Naive thymus-derived CD8-positive, alpha-beta T cell (primary cell): ENCODE measurements at places on chromosomes 1 and 21.

GRCh38 chr1:156262461-156263287 is 14.8 kb upstream of the PAQR6 start:
- DNase-seq = no peak

DNA sequence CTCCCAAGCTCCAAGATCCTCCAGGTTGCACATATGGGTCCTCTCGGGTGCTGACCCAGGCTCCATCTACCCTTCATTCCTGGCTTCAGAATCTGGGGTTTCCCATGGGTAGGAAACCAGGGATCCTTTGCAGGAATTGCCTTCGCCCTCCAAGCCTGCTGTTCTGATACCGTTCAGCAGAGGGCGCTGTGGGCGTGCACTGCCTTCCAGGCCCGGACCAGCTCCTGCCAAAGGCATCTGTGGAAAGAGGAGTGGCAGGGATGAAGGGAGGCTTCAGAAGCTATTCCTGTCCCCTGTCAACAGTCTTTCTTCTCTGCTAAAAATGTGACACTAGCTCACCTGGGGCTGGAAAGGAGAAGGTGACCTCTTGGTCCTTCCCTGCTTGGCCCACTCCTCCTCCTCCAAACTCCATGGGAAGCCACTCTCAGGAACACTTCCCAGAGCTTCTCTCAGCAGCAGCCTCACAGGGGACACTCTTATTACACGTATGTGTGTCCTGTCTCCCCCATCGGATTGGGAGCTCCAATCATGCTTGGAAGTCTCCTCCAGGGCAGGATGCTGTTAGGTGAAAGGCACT is 71.2 kb downstream of the VWA5B1 start:
- no peak for DNase-seq

DNA sequence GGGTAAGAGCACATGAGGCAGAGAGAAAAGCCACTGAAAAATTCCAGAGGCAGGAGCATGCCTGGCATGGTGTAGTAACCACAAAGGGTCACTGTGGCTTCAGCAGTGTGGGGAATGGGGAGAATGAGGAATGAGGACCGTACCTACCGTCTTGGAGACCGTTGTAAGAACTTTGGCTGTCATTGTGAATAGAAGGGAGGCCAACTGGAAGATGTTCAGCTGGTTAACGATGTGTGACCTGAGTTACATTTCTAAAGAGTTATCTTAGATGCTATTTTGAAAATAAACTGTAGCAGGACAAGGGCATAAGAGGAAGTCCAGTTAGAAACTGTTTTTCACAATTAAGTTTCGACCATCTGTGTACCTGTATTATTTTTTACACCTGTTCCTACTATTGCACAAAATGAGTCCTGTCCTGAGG is 365.5 kb upstream of the SGIP1 start:
- DNase-seq = no peak

- DNase-seq = no peak
These were observed 37.3 kb downstream of the TMEM53 start for GRCh38 chr1:44636688-44637598.

DNA sequence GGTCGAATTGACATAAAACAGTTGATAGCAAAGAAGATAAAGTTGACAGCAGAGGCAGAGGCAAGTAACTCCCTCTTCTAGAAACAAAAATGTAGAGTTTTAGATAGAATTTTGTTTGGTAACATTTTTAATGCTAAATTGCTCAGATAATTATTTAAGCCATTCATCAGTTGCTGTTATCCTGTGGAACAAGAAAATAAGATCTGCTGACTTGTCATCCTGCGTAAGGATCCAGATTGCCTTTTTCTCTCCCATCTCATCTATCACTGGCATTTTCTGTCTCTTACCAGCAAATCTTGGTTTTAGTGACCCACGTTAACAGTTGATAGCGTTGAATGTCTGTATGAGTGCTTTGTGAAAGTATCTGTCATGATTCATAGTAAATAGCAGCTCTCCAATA is 29.8 kb downstream of the SOAT1 start:
- no peak for DNase-seq

DNA sequence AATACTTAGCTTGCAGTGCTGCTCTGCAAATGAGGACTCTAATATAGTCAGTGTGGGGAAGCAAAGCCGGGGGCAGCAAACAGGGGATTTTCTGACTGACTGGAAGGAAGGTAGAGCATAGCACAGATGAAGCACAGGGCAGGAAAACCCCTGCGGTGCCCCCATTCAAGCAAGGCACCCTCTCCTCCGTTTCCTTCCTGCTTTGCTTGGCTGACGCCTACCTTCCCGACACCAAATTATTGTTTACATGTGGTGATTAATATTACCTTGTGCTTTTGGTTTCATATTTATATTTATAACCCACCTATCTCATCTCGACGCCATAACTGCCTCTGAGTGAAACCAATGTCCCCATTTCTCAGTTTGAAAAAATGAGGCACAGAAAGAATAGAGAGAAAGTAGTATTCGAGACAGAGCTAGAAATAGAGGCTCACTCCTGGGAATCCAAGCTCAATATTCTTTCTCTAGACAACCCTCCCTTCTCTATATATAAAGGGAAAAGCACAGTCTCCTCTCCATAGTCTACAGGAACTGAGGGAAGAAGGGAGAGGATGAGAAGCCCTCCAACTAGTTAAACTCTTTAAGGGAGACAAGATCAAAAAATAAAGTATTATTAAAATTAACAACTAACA is 41.3 kb downstream of the PIK3C2B start:
- DNase-seq = peak; percentile 53

DNA sequence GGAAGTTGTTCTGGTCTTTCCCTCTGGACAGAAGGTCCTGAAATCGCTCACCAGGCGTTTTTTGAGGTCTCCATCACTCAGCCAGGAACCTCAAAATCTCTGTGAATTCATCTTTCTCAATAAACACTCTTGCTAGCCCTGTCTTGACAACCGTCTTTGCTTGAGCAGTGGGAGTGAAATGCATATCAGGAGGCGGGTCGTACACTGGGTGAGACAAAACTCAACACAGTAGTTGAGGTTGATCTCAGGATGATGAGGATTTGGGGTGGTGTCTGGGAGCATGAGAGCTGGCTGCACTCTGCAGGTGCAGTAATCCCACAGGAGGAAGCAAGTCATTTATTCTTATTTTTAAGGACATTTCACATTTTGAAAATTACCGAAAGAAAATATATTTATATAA is 1.9 kb downstream of the GPR25 start:
- DNase-seq = no peak

GRCh38 chr1:233326811-233327650 is 493 bp upstream of the MAP3K21 start:
- peak; percentile 76 for DNase-seq

GRCh38 chr1:195328681-195329080 is 1279.6 kb downstream of the KCNT2 start:
- DNase-seq = no peak

DNA sequence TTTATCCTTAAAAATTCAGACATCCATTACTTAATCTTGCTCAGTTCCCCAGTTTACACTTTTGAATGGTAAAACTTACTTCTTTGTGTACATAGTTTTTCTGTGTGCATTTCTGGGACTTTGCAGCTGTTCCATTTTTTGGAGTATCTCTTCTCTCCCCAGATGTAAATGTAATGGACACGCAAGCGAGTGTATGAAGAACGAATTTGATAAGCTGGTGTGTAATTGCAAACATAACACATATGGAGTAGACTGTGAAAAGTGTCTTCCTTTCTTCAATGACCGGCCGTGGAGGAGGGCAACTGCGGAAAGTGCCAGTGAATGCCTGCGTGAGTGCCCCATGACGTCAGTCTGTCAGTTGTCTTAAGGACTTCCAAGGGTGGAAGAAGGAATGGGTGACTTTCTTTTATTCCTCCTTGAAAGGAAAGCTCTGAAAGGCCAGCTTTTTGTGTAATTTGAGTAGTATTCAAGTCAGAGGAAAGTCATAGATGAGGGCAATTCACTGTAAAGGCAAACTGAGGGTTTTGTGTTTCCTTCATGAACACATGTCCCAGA is 75.7 kb upstream of the LAMC2 start:
- no peak for DNase-seq

DNA sequence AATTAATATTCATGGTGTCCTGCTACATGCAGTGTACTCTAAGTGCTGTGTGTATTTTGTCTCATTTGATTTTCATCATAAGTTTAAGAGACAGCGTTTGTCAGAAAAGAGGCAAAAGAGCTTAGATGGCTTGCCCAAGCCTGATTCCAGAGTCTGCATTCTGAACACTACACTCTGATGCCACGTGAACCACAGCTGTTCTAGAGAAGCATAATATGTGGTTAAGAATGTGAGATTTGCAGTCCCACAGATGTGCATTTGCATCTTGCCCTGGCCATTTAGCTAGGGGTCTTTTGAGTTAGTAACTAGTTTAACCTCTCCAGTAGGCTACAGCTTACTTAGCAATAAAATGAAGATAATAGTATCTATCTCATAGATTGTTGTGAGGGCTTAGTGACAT is 9.2 kb upstream of the GADD45A start:
- DNase-seq = no peak

GRCh38 chr1:10969267-10969970 is 43.0 kb upstream of the TARDBP start:
- no peak for DNase-seq

DNA sequence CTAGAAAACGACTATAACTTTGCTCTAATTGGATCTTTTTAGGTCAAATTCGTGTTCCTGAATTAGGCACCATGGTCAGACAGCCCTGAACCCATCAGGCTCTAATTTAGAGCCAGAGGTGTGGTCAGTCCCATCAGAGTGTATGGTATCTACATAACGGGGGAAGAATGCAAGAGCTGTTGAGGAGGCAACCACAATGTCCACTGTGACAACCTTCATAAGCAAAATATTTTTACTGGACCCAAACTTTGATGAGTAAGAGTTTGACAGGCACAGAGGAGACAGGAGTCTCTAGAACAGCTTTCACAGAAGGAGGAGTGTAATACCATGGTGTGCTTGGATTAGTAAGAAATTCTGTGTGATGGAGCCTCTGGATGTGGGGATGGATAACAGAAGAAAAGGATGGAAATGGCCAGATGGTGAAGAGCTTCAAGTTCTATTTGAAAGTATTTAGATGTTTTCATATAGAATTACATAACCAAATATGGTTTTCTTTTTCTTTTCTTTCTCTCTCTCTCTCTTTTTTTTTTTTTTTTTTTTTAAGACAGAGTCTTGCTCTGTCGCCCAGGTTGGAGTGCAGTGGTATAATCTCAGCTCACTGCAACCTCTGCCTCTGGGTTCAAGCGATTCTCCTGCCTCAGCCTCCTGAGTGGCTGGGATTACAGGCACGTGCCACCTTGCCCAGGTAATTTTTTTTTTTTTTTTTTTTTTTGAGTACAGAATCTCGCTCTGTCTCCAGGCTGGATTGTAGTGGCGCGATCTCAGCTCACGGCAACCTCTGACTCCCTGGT is 24.9 kb downstream of the UBE2U start:
- no peak for DNase-seq

DNA sequence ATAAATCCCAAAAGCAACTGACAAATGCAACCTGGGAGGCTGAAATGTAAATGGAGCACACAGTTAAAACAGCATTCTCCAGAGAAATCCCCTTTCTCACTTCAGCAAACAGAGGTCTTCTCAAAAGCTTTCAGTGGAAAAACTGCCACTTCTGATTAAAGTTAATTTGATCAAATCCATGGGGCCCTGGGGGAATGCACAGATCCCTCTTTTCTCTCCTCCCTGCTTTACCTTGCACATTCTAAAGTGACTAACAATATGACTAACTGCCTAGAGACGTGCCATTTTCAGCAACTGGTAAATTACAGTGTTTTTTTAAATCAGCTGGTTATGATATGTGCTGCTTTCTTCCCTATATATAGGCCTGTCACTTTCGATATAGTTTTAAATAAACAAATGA is 142.5 kb downstream of the RERE start:
- no peak for DNase-seq

- DNase-seq = no peak
These were observed 8.8 kb downstream of the PADI1 start for GRCh38 chr1:17213782-17214148.

DNA sequence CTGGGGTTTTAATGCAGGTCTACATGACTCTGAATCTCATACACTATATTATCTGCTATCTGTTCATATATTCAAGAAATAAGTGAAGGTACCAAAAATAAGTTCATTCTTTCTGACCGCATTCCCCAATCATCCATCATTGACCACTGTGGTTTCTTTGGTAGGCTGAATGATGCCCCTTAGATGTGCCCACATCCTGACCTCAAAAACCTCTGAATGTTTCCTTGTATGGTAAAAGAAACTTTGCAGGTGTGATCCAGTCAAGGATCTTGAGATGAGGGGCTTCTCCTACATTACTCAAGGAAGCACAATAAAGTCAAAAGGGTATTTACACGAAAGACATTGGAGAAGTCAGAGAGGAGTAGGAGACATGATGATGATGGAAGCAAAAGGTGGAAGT is 60.6 kb upstream of the LRRC8B start:
- DNase-seq = peak; percentile 17

DNA sequence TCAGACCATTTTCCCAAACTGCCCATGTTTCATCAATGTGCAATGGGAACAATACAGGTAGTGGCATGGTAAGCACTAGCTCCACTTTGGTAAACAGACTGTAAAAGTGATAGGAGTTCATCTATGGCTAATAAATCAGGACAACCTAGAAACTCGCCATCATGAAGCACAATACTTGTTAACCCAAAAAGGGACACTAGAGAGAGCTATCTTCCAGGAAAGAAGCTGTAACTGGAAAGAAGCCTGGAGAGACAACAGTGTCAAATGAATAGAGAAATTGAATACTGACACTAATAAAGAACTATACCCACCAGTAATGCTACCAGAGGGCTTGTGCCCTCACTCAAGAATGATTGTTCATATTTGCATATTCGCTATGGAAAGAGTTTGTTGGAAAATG is 164.7 kb upstream of the RGS18 start:
- no peak for DNase-seq

GRCh38 chr1:114033216-114033706 is 54.0 kb downstream of the OLFML3 start:
- DNase-seq = no peak

DNA sequence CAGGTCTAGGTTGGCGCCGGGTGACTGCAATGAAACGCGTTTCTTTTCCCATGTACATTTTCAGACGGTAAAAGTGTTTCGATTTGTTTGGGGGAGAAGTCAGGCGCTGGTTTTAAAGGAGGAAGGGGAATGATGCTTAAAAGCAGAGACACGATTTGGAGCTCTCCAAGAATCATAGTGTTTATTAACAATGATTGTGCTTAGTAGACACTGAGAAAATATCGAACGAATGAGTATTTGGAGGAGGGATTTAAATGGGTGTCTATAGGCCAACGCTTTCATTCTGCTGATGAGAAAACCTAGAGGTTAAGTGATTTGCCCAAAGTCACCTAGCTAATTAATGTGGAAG is 36.9 kb upstream of the JAK1 start:
- DNase-seq = no peak

DNA sequence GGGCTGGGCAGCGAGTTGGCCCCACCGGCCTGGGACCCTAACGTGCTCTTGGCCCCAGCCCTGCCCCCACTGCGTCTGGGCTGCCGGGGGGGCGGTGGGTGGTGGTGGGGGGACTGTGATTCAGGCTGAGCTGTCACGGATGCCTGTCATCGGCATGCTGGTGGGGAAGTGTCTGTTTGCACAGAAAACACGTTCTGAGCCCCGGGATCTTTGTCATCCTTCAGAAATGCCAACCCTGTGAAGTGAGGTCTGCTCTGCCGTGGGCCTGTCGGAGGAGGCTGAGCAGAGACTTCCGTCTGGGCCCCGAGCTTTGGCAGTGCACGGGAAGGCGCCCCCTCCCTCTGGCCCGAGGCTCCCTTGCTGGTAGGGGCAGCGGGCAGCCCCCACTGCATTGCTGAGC is 24.3 kb upstream of the PLCH2 start:
- DNase-seq = no peak

- peak; percentile 2 for DNase-seq
These were observed 18.5 kb downstream of the CAMK1G start for GRCh38 chr1:209601809-209602657.

GRCh38 chr1:220076861-220077762 is 12.5 kb downstream of the BPNT1 start:
- no peak for DNase-seq
